Choroid plexus epithelial cell (primary cell): ENCODE measurements at places on chromosomes 16 and 17.

GRCh38 chr16:48845261-48845660 lies 235.3 kb upstream of the N4BP1 start:
- no peak for DNase-seq

GRCh38 chr17:77800816-77801215 lies 157.7 kb upstream of the TNRC6C start:
- no peak for DNase-seq

- no peak for DNase-seq
These were observed 273.7 kb downstream of the SOX9 start for GRCh38 chr17:72394531-72394930.

DNA sequence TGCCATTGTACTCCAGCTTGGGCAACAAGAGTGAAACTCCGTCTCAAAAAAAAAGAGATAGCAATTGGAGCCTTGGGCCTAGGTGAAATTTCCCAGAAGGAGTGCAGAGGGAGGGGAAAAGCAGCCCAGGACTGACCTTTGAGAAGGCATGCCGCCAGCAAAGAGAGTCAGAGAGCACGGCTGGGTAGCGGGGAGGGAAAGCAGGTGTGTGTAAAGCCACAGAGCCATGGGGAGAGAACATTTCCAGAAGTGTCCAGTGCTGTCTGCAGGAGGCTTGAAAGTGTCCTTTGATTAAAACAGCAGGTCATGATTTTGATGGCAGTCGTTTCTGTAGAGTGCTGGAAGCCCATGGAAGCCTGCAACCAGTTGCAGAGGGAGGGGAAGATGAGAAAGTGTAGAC lies 8.1 kb downstream of the C16orf54 start:
- no peak for DNase-seq

DNA sequence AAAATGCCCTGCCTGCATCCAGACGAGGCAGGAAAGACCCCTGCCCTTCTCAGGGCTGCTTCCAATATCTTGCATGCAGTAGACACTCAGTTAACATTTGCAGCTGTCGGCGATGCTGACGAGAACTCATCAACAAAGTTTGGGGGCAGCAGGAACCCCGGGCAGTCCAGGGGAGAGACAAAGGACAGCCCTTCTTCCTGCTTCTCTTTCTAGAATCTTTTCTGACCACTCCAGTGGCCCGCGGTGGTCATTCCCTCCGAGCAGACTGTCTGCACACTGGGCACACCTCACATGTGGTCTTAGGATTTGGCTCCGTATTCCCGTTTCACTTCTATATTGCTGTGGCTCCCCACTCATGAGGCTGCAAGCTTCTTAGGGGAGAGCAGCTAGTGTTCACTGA lies 31.0 kb upstream of the MFSD6L start:
- DNase-seq = no peak

DNA sequence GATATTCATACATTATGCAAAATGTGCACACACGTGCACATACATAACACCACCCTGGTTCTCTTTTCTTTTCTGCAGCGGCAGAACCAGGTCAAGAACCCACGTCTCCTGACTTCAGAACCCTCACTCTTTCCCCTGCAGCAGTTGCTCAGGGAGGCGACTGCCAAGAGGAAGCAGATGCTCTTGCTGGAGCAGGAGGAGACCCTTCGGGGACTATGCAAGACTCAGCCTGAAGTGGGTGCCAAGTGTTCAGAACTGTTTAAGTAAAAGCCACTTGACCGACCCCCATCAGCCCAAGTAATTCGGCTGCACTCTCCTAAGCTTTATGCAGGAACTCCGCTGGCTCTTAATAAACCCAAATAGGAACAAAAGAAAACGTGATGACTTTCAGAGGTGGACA lies 193.8 kb downstream of the SLC39A11 start:
- DNase-seq = no peak

DNA sequence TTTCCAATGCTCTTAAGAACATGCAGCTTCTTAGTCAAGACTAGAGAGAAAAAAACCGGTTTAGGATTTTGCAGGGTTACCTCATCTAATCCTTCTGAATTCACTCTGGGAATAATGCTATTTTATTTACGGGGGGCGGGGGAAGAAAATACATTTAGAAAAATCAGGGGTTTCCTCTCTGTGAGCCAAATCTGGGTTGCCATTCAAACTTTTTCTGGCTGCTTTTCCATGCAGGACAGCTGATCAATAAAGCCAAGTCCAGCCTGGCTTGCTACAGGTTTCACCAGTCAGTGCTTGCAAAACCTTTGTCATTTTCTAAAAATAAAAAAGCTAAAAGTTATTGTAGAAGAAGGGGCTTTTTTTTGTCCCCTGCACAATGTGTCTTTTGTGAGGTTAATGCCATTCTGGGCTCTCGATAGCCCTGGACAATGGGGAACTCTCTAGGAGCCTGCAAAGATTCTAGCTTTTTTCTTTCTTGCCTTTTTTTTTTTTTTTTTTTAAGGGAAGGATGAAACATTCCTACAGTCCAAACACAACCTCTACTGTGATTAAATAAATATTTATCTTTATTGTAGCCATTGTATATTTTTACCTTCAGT lies 13.1 kb upstream of the ZFHX3 start:
- DNase-seq = no peak
